ENCODE measurements at places on chromosomes 3 and 15.

DNA sequence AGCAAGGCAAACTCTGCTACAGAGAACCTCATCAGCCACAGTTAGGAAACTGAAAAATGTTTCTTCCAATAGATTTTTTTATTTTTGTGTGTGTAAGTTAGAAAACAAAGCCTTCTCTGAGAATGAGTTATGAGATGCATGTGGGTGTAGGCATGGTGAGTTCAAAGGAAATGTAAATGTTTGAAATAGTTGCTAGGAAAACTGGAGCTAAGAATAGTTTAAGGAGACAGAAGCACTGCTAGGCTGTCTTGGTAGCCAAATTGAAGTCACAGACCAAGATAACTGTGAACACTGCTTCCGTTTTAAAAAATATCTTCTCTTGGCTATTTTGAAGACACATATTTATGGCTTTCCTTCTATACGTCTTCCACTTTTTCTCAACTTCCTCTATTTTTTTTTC, 1501.2 kb upstream of the CADM2 start:
- no peak for DNase-seq

DNA sequence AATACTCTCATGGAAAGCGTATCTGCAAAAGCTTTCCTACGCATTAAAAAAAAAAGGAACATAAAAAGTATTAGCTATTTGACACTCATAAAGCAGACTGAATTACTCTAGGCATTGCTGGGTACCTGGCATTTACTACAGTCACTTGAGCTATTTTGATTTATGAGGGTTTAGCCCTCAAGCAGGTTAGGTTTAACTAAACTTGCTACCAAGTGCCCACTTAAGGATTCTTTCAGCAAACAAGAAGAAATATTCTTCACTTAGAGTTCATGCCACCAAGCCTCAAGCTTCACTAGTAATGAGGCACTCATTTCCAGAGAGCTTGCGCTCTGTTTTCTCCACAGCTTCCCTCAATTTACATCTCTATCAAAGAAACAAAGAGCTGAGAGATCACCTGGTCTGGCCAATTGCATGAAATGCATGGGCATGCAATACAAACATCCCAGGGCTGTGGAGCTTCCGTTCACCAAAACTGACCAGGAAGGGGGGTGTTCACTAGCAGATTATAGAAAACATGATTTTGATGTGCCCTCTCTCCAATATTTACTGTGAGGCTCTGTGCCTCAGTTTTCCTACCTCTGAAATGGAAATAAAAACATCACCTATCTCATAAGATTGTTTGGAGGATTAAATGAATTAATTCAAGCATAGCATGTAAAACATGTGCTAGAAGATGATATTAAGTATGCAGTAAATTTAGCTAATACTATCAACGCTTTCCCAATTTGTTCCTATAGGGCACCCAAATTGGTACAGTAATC, 217.3 kb downstream of the RORA start:
- no peak for DNase-seq

DNA sequence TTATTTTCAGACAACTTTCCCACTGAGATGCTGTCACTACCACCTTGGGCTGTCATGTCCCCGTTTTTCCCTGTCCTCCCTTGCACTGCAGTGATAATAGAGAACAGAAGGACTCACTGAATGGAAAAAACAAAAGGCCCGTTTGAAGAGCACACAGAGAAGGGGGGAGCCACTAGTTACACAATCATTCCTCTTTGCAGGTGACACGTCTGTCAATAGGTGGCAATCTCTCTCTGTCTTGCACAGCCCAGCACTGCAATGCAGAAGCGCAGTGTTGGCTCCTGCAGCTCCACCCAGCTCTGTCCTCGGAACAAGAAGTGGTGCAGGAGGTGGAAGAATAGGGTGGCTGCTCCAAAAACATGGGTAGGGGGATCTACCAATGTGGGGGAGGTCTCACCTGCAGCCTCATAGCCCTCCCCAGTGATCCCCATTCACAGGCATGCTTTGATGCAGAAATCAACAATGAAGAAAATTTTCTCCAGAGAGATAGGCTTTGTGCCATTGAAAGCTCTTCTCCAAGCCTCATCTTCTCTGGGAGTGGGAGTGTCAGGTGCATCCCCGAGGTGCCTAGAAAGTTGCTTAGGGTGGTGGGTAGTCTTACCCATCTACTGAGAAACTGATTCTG, 31.8 kb downstream of the FSTL1 start:
- DNase-seq, result no peak

GRCh38 chr3:185727873-185728272, 97.0 kb downstream of the IGF2BP2 start:
- DNase-seq, result no peak

DNA sequence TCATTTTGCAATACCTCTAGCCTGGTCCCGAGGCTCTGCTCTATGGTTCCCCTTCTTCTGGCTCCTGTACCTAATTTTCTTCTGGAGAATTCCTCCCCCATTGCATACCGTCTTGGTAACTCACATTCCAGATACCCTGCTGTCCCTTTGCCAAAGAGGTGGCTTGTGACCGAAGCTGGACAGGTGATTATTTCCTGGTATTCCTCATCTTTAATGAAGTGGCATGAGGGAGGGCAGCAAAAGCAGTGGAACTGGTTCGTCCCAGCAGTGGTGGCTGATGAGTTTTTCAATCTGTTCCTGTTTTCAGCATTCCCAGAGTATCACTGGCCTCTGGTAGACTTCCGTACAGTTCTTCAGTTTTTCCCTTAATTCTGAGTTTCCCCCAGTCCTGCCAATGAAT, 186.2 kb upstream of the CADPS start:
- DNase-seq, result no peak

DNA sequence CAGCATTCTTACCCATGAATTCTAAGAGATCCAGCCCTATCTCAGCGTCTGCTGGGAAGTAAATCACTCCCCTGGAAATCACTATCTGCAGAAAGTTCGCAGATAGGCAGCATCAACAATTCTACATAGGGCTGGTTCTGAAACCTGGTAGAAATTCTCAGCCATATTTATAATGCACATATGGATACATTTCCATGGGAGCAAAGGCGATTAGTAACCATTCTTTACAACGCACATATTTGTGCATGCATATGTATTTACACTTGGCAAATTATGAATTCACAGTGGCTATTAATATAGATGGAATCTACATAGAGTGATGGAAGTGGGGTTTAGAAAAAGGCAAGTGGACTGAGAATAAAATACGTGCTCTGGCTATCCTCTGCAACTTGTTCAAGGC, 128.0 kb upstream of the FOXB1 start:
- DNase-seq, result no peak

- no peak for DNase-seq
These were observed 7.2 kb upstream of the P2RY12 start for GRCh38 chr3:151391720-151392119.

DNA sequence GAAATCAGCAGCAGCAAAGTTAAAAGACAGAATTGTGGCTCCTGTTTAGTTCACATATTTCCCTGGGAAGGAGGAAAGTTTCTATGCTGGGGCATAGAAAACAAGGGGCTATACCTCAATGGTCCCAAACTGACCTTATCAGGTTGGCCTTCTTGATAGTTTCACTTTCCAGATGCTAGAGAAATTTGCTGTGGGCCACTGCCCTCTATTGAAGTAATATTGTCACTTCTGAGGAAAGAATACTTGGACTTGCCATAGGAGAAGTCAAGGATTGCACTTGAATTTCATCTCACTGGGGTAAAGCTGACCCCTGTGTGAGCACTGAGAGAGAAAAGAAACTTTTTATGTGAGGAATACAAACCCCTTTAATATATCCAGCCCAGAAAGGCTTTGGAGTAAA, 49.3 kb upstream of the XCR1 start:
- no peak for DNase-seq

- peak; percentile 74 for DNase-seq
These were observed 800 bp upstream of the RAP2B start for GRCh38 chr3:153161138-153161713.

GRCh38 chr3:23600167-23600871, 205.4 kb upstream of the UBE2E1 start:
- no peak for DNase-seq

GRCh38 chr3:126567696-126568438, 9.1 kb upstream of the C3orf22 start:
- DNase-seq, result no peak

GRCh38 chr15:101697488-101697887, 26.8 kb downstream of the TARS3 start:
- DNase-seq, result no peak

- DNase-seq, result no peak
These were observed 342.0 kb upstream of the CTDSPL start for GRCh38 chr3:37519661-37520060.

- no peak for DNase-seq
These were observed 56.8 kb downstream of the PHLDB2 start for GRCh38 chr3:111915905-111916304.

- no peak for DNase-seq
These were observed 47.3 kb upstream of the CCDC80 start for GRCh38 chr3:112688085-112688769.

- no peak for DNase-seq
These were observed 428.1 kb downstream of the SOX2 start for GRCh38 chr3:182139627-182140357.

GRCh38 chr15:65881766-65882434, 12.6 kb downstream of the RAB11A start:
- DNase-seq, result no peak

GRCh38 chr3:184656829-184657681, 54.8 kb downstream of the MAGEF1 start:
- DNase-seq, result no peak

DNA sequence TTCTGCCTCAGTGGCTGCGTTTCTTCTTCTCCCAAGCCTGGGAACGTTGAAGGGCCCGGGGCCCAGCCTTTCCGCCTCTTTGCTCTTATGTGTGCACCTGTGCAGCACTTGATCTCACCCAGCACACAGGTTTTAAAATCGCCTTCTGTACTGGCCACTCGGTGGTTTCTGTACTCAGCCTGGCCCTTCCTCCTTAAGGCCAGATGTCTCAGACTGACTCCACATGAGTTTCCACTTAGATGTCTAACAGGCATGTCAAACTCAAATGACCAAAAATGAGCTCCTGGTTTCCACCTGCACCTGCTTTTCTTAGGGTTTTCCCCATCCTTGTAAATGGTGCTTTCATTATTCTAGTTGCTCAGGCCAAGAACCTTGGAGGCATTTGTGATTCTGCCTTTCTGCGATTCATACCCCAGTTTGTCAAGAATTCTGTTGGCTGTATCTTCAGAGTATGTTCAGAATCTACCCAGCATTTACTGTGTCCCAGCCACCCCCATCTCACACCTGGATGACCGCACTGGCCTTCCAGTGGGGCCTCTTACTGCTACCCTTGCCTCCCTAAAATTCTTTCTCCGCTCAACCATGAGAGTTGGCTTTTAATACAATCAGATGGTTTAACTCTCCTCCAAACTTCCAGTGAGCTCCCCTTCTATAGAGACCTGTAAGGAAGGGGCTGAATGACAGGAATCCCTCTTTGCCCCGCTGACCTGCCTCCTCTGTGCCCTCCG, 2.2 kb upstream of the TRAK1 start:
- no peak for DNase-seq

- no peak for DNase-seq
These were observed 459.4 kb upstream of the TGFBR2 start for GRCh38 chr3:30146978-30147377.

DNA sequence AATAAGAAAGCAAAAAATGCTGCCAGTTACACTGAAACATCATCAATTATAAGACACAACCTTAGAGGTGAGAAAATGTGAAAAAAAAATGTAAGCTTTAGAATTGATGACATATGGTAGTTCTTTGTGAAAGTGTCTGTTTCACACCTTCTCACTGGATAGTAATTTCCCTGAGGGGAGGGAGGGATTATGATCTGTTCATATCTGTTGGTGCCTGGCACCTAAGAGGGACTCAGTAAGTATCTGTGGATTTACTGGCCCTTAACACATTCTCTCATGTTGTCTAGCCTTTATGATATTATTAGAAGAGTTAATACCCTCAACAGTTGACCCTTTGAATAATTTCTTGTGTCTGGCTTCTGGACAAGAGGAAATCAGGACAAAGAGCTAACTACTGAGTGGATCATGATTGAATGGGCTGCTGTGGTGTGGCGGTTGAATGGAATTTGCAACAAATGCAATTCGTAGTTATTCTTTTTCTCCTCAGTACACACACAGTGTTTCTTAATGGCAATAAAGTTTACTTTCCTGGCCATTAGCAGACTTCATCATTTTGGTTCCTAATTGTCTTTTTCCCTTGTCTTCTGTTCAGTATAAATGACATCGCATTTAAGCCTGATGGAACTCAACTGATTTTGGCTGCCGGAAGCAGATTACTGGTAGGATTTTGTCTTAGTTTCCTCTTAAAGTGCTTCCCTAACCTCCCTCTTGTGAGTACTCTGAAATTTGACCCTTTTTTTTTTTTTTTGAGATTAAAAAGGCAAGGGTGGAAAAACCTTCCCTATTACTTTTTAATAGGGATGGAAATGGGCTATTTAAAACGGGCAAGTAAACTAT, 9.5 kb downstream of the IFT122 start:
- no peak for DNase-seq
